ENCODE measurements at places on chromosomes 4 and X.

DNA sequence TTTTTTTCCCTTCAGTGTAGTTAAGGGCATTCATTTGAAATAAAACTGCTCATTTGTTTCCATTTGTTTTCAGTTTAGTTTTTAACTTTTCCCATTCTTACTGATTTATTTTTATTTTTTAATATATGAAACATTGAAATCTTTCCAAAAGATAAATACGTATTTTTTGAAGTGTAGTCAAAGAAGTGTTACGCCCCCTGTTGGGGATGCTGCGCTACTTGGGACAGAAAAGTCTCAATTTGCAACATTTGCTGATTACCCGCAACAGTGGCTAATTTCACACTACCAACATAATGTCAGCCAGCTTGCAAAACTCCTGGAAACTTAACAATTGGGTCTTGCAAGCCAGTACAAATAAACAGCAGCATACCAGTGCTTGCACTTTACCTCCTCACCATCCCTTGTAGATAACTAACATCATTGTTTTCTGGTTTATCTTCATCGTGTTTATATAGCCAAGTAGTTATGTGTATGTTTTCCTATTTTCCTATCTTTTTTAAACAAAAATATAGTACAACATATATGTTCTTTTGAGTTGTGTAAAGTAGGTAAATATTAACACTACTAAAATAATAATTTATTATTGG lies 158.6 kb downstream of the STPG2 start:
- DNase-seq: no peak

DNA sequence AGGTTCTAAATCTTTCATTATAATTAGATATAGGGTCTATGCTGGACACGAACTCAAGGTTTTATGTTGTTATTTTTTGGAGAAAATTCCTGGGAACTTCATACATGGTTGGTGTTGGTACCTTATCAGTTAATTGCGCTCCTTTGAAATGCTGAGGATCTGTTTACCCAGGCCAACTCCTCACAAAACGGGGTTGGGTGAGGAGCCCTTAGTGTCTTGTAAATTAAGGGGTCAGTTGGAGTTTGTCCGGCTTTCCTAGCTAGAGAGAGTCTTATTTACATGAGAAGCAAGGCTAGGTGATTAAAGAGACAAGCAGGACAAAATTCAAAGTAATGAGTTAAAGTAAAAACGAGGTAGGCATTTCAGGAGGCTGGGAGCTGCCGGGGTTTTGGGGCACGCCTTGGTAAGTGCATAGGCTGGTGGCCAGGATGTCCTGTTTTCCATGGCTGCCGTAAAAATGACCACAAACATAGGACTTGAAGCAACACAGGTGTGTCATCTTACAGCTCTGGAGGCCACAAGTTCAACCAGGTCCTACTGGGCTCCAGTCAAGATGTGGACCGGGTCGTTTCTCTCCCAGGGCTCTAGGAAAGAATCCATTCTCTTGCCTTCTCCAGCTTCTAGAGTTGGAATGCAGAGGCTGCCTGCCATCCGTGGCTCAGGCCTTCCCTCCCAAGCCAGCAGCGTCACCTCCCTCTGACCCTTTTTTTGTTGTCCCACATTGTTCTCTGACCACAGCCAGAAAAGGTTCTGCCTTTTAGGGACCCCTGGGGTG lies 19.8 kb downstream of the PSAPL1 start:
- DNase-seq: no peak

DNA sequence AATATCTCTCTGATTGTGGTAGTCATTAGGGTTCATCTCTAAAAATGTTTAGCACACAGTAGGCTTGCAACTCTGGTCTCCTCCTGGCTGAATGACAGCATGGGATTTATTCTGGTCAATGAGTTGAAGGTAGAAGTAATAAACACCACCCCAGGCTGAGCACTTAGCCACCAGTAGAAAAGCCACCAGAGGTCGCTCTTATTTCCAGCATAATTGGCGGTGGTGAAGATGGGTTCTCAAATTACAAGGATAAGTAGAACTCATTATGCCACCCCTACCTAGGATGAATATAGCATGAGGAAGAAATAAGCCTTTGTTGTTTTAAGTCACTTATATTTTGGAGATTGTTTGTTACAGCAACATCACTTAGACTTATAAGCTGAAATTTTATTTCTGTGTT lies 302.7 kb downstream of the GPM6A start:
- DNase-seq: no peak

DNA sequence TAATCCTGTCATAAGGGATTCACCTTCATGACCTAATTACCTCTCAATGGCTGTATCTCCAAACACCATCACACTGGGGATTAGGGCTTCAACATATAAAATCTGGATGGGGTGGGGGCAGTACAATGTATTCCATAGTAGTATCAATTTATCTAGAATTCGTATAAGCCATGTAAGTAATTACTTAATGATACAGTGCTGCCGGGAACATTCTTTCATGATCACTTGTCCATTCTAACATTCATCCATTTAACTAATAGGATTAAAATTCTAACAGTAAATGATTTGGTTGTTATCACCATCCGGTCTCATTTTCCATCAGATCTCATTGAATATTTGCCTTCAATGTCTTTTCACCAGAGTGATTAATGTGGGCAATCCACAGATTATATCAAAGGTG lies 1620.9 kb upstream of the TENM3 start:
- no peak for DNase-seq

- no peak for DNase-seq
Measured at GRCh38 chr4:188824553-188824952, 685.3 kb downstream of the TRIML1 start.

- DNase-seq: no peak
Measured at GRCh38 chr4:187258651-187259401, 535.2 kb upstream of the FAT1 start.

GRCh38 chr4:15568821-15569220 lies 86.3 kb downstream of the FBXL5 start:
- DNase-seq: no peak

DNA sequence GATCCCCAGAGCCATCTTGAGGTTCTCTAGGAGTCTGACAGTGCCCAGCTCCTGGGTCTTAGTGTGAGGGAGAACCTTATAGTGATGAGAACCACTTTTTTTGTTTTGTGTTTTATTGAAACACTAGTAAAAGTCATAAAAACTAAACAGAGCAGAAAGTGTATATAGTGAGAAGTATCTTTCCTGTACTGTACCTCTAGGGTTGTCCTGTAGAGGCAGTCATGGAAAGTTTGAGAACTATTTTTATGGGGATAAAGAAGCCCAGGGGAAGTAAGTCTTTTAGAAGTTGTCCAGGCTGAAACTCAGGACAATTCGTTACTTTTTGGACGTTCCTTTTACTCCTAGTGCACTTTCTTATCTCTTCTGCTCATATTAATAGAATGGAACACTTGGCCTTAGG lies 40.9 kb downstream of the ADH5 start:
- DNase-seq: no peak

GRCh38 chrX:17584248-17584681 lies 153.0 kb upstream of the SCML1 start:
- no peak for DNase-seq

GRCh38 chr4:147830102-147830463 lies 98.2 kb downstream of the ARHGAP10 start:
- no peak for DNase-seq

- DNase-seq: no peak
Measured at GRCh38 chr4:10034136-10034535, 12.8 kb upstream of the SLC2A9 start.

DNA sequence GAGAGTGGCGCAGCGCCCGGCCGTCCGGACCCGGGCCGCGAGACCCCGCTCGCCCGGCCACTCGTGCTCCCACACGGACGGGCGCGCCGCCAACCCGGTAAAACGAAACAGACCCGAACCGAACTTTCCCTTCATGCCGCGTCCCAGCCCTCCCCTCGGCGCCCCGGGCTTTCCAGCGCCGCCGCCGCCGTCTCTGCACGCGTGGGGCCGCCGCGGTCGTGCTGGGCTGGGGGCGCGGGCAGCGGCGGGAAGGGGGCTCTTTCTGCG lies 222 bp downstream of the SMAD1 start:
- DNase-seq: no peak

- DNase-seq: no peak
Measured at GRCh38 chrX:138128027-138128671, 562.2 kb downstream of the ZIC3 start.

DNA sequence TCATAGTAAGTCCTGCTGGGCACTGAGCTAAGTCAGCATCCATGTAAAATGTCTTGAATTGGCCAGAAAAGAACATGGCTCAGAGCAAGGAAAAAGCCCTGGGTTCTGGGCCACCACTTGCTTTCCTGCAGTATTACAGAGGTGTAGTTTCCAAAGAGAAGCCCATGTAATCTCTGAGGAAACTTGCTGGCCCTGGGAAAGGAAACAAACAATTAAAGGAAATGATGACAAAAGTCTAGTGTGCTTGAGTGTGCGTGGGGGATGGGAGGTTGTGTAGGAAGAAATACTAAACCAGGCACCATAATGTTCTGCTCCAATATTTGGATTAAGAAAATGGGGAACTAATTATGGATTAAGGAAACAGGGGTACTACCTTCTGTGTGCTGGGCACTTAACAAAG lies 39.5 kb upstream of the SMIM10L2A start:
- DNase-seq: no peak

GRCh38 chr4:8829584-8829983 lies 42.1 kb downstream of the HMX1 start:
- no peak for DNase-seq

DNA sequence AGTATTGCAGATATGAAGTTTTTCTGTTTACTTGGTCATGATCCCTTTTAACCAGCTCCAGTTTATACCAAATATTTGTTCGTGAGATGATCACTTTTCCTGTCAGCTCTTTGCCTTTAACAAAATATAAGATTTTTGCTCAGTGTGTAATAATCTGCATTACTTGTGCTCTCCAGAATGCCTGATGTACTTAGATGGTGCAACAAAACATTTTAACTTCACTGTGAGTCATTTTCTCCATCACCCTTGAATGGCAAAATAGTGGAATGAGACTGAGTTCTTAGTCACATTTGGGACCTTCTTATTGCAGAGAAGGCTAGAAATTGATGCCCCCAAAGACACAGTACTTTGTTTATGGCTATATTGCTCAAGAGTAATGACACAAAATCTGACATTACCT lies 252.0 kb downstream of the FRMPD4 start:
- DNase-seq: no peak

- no peak for DNase-seq
Measured at GRCh38 chr4:22356987-22357596, 158.8 kb downstream of the ADGRA3 start.

- no peak for DNase-seq
Measured at GRCh38 chr4:54475546-54475945, 182.2 kb upstream of the KIT start.

DNA sequence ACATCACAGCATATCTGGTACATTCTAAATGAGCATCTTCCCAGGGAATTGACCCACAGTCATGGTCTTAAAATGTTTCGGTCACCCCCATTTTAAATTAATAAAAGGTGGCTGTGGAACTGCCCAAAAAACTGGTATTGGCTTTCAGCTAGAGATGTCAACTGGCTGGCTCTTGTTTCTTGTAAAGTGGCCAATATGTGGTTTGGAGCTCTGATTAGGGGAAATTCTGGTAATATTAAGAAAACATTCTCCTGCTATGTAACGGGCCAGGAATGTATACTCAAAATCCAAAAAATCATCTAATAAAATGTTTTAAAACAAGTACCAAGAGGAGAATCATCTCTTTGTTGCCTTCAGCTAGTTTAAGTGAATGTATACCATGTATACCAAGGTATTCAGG lies 62.0 kb upstream of the VCX2 start:
- no peak for DNase-seq

DNA sequence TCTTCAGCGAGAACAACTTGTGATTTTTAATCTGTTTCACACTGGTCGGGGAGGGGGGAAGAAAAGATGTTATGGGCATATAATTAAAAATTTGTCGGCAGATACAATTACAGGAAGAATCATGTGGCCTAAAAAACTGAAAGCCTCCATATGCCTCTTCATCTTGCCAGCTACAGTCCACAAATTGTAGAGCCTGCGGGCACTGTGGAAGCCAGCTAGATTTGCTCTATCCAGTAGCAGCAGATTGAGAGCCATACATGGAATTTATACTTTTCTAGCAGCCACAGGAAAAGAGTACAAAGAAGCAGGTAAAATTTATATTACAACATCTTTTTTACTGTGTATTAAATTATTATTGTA lies 147.3 kb downstream of the TBL1X start:
- no peak for DNase-seq
